Glutamatergic neuron (in vitro differentiated cells): ENCODE measurements at places on chromosomes 5 and 9. TPM values are rescaled to one million over a fixed set of nuclear protein-coding genes. Genes with fewer than 3 reads are reported as not detected.

DNA sequence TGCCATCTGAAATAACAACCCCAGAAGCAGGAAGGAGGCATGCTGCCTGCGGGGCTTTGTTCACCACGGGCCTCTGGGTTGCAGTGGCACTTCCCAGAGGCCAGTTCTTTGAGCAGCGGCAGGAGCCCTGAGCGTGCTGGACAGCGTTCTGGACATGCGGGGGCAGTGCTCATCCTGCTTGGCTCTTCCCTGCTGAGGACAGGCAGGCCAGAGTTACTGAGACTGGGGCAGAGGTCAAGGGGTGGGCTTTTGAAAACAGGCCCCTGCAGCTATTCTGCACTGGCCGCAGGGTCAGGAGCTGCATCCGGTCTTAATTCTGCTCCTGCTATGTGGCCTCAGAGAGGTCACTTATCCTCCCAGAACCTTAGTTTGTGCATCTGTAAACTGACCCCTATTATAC, 258.6 kb downstream of the FSTL4 start:
- DNase-seq = no peak

GRCh38 chr9:136858452-136858843, 6.3 kb downstream of the MAMDC4 start:
- DNase-seq = peak; percentile 16

Gene RAD50
- 34.9 TPM for total RNA-seq

Gene SMIM15
- total RNA-seq = 39.7 TPM

DNA sequence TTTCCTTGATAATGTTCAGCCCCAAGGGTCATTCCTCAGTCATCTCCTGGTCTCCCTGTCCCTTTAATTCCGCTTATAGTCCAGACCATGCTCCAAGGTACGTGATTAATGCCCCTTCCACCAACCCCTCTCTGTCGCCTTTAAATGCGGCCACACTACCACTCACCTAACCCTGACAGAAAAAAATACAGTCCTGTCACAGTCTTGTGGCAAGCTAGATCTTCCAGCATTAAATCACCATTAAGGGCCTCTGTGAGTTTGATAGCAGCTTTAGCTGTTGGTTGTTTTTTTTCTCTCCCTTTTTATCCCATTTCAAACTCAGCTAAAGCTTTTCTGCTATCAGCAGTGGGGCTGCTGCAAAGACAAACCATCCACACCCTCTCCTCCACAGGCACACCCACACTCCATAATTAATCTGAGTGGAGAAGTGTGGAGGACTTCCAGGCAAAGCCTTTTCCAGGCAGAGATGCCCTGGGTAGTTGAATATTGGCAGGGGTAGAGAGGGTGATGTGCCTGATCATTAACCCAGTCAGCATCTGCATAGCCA, 522.7 kb upstream of the CLINT1 start:
- DNase-seq = no peak

- no peak for DNase-seq
Measured at GRCh38 chr5:55187370-55187769, 14.4 kb upstream of the CDC20B start.

- DNase-seq = no peak
Measured at GRCh38 chr5:53817183-53817582, 256.7 kb downstream of the NDUFS4 start.

Gene PGM5
- total RNA-seq = not detected

Gene PALM2AKAP2
- 1.0 TPM for total RNA-seq

Gene ZNF366
- not detected for total RNA-seq

- no peak for DNase-seq
Measured at GRCh38 chr5:176996780-176997179, 9.8 kb downstream of the UIMC1 start.

Gene C1QTNF3
- 9.0 TPM for total RNA-seq

Gene CXCL14
- total RNA-seq = 0.32 TPM

GRCh38 chr5:122073018-122073417, 5.0 kb downstream of the LOX start:
- DNase-seq = no peak

- DNase-seq = no peak
Measured at GRCh38 chr5:168654211-168654721, 75.1 kb upstream of the PANK3 start.

GRCh38 chr5:159034083-159034824, 65.5 kb downstream of the EBF1 start:
- DNase-seq = peak; percentile 74

- no peak for DNase-seq
Measured at GRCh38 chr5:169424670-169425378, 123.9 kb upstream of the SLIT3 start.

Gene SAXO1
- 0.37 TPM for total RNA-seq

Gene STPG3
- not detected for total RNA-seq

Gene ARID3C
- total RNA-seq = not detected

DNA sequence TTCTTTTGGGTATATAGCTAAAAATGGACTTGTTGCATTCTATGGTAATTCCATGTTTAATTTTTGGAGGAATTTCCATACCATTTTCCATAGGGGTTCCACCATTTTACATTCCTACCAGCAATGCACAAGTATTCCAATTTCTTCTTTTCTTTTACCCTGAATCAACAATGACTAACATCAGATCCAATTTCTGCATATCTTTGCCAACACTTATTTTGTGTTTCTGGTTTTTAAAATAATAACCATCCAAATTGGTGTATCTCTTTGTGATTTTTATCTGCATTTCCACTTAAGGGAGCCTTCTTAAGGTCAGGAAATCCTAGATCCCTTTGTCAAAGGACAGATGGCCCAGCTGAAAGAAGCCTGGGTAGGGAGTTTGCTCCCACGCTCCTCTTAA, 29.5 kb upstream of the SMU1 start:
- no peak for DNase-seq

Gene ARHGEF39
- total RNA-seq = 2.6 TPM

- DNase-seq = no peak
Measured at GRCh38 chr9:99497641-99498040, 275.6 kb downstream of the SEC61B start.

Gene PCDHGA8
- total RNA-seq = 7.2 TPM

Gene SEPTIN8
- 26.9 TPM for total RNA-seq

Gene POLR3G
- total RNA-seq = 3.9 TPM

Gene CARD9
- total RNA-seq = 4.1 TPM

Gene IFNA13
- not detected for total RNA-seq

GRCh38 chr9:31582071-31582470, 802.4 kb upstream of the ACO1 start:
- DNase-seq = no peak

DNA sequence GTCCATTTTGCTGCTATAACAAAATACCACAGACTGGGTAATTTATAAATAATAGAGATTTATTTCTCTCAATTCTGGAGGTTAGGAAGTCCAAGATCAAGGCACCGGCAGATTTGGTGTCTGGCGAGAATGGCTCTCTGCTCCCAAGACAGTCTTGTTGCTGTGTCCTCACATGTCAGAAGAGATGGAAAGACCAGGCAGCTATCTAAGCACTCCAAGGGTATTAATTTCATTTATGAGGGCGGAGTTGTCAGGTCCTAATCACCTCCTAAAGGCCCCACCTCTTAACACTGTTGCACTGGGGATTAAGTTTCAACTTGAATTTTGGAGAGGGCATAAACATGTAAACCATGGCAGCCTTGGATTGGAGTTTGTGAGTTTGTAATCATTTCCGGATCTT, 30.3 kb downstream of the ADCY2 start:
- no peak for DNase-seq

Gene C6
- total RNA-seq = not detected

GRCh38 chr5:123438244-123438643, 15.0 kb upstream of the CEP120 start:
- DNase-seq = no peak

Gene PDZD2
- 23.3 TPM for total RNA-seq

- DNase-seq = no peak
Measured at GRCh38 chr5:102916109-102916508, 161.0 kb downstream of the PAM start.

GRCh38 chr5:139949710-139950109, 93.4 kb downstream of the NRG2 start:
- DNase-seq = no peak

Gene TMEM174
- not detected for total RNA-seq

Gene CCL21
- total RNA-seq = not detected

DNA sequence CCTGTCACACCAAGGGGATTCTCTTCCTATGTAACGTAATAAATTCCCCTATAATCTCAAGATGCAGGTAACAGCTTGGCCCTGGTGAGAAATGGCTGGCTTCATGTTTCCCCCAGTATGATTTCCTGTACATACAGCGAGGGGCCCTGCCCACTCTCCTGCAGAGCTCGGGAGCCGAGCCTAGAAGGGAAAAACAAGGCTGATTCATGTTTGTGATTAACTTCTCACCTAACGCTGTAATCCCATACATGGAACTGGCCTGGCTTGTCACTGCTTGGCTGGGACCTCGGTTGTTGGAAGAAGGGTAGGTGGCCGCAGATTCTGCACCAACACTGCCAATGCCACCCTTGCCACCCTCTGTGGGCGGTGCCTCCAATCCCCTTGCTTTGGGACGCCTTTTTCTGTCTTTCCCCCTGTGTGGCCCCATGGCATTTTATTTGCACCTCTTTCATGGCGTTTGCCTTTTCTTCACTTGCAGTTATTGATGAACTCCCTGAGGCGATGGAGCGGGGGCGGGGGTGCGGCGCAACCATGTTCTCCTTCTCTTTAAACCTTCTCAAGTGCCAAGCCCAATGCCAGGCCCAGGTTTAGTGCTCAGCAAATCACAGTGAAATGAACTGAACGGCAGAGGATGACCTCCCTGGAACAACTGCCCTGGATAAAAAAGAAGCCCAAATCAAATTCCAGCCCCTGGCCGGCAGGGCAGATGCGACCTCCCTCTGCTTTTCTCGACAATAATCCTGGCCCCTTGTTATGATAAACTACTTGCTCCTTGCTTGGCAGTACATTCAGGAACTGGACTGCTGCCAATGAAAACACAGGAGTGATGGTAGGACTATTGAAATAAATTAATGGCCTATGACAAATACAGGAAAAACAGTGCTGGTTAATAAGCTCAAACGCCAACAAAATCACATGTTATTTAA, 108.1 kb downstream of the TMEM174 start:
- DNase-seq = no peak
